Endothelial cell (in vitro differentiated cells): ENCODE measurements at places on chromosomes 4 and X.

GRCh38 chr4:96729641-96730040, 889.7 kb downstream of the PDHA2 start:
- no peak for DNase-seq

DNA sequence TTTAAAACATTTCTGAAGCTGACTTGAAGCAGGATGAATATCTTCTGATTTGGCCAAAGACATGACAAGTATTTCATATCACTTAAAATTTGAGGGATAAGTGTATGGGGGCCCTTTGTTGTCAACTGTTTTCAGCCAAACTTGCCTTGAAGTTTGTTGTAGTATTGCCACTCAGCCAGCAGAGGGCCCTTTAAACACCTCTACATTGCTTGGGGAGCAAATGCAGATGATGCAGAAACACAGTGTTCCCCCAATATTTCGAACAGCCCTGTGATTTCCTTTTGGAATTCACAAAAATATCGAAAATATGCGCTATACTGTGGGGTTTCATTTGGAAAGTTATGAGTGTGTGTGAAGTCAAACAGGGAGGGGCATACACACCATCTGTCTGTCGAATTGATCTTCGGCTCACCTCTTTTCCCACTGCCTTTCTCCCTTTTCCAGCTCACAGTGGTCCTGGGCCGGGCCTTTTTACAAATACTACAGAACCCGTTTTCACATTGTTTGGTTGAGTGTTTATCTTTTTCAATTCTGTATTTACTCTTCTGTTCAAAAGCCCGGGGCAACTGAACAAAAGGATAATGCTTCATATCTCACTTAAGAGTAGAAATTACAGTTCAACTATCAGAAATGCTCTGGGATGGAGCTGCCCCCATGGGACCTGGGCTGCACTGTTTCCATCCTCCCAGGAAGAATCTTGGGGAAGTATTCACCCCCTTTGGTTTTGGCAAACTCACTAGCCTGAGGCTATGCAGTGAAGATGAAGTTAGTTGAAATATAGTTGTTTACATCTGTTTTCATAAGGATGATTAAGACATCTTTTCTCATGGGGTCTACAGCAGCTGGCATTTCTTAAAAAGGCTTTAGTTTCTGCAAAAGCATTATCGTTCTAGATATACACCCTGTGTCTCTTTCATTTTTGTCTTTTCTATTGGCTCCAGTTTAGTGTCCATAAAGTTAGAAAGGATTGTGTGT, 137.6 kb downstream of the EGF start:
- peak; percentile 43 for DNase-seq

DNA sequence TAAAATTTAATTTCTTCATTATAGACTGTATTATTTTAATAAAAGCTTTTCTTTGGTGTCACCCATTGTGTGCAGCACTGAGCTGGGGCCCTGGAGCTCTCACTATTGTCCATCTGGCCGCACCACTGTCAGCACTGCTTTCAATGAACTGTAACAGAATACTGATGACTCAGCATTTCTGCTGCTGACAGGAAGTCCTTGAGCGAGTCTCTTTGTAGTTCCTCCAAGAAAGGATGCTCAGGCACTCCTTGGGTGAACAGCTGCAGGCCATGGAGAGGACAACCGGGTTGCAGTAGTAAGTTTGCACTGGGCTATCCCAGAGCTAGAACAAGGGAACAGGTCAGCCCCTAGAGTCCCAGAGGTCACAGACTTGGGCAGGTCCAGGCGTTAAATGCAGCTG, 81.6 kb downstream of the SORBS2 start:
- DNase-seq: peak; percentile 7

- no peak for DNase-seq
These were observed 15.2 kb downstream of the CAPN6 start for GRCh38 chrX:111254896-111255693.

GRCh38 chr4:77104791-77105540, 29.2 kb upstream of the CCNI start:
- DNase-seq: no peak

DNA sequence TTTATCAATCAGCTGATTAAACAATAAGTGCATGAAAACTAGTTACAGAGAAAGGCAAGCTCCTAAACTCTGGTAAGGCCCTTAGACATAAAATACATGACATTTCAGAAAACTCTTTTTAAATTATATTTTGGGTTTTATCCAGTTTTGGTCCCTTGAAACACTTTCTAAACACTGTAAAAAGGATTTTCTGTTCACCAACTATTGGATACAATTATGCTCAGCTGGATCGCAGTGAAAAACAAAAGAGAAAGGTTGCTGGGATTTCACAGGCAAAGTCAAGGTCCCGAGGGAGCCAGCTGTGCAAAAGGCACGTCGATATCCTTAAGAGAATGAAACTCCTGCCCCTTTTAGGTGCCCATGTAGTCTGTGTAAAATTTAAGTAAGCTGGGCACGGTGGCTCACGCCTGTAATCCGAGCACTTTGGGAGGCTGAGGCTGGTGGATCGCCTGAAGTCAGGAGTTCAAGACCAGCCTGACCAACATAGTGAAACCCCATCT, 1018.4 kb upstream of the INTU start:
- DNase-seq: no peak

DNA sequence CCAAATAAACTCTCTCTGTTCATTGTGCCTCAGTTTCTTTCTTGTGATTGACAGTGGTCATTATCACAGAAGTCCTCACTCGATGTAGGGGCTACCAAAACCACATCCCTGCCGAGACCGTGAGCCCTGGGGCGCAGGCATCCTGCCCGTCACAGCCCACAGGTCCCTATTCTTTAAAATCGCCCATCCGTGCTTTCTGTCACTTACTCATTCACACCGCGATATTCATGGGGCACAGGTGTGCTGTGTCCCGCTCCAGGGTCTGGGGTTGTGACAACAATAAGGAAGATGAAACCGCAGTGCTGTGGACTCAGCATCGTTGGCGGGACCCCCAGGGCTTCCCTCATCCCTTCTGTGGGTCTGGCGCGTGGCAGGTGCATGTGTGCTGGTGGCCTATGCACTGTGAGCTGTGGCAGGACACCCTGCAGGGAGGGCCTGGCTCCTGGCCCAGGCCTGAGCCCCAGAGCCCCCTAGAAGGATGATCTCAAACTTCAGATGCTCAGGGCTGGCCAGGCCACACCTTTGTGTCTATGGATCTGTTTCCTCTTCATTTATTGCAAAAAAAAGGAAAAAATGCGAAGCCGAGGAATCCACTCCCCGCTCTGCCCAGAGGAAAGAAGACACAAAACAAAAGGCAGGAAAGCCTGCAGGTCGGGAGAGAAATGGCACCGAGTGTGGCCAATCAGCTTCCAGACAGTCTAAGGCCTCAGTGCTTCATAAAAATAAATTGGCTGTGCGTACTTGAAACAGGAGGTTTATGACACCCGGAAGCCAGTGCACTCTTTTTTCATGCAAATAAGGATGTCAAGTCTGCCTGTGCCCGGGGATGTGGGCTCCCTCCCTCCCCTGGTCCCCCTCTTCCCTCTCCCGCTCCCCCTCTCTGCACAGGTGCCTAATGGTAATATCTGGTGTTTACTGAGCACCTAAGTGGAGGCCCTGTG, 109.5 kb upstream of the ADRA2C start:
- no peak for DNase-seq
